ENCODE measurements at places on chromosomes 4 and X. TPM values are rescaled to one million over a fixed set of nuclear protein-coding genes. Genes with fewer than 3 reads are reported as not detected.

TRIM75 gene
- total RNA-seq = not detected

SYNPO2 gene
- 1.6 TPM for total RNA-seq

HPF1 gene
- 18.0 TPM for total RNA-seq

LUZP4 gene
- total RNA-seq = not detected

SHOX gene
- not detected for total RNA-seq

PCDH19 gene
- total RNA-seq = 0.26 TPM

PI4K2B gene
- 23.9 TPM for total RNA-seq

NLGN3 gene
- 0.37 TPM for total RNA-seq

CCDC110 gene
- total RNA-seq = 2.1 TPM

NKAP gene
- 4.2 TPM for total RNA-seq

GRPR gene
- total RNA-seq = 0.13 TPM

RAB39B gene
- total RNA-seq = 0.13 TPM
